ENCODE measurements at places on chromosomes 12 and 14.

DNA sequence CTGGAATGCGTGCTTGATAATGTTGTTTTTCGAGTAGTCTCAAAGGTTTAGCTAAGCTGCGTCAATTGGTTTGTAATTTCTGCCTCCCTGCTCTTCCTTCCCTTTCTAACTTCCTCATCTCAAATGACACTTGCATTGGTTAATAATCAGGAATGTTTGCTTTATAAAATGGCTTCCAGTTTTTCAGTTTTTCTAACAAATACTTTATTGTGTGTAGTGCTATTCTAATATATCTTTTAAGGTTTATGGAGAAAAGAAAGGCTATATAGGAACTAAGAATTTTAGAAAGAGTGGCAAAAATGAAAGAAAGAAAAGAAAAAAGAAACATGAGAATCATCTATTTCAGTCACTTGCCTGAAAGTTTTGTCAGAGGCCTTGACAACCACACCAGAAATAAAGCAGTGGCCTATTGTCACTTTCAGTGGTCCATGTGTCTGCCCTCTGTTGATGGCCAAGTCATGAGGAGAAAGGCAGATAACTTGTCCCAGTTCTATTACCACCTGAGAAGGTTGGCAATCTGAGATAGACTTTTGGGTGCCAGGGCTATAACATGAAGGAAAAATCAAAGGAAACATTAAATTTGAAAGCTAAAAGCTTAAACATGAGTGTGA is 221.9 kb upstream of the KITLG start:
- no peak for DNase-seq

- no peak for DNase-seq
Measured at GRCh38 chr12:14244876-14245669, 120.4 kb upstream of the ATF7IP start.

GRCh38 chr12:90851800-90852718 is 102.9 kb downstream of the CCER1 start:
- no peak for DNase-seq

GRCh38 chr12:43835264-43835655 is 621 bp upstream of the TMEM117 start:
- DNase-seq: peak; percentile 8

- DNase-seq: no peak
Measured at GRCh38 chr14:105864116-105864515, 337.7 kb downstream of the TMEM121 start.

Data from right renal cortex interstitium (tissue), 3 donors.